Stimulated activated CD4-positive, alpha-beta T cell treated with anti-CD3 and anti-CD28 coated beads, Interleukin-15, amount 100 ng/mL, for 1 hour (primary cell): ENCODE measurements at places on chromosomes 2 and 18.

DNA sequence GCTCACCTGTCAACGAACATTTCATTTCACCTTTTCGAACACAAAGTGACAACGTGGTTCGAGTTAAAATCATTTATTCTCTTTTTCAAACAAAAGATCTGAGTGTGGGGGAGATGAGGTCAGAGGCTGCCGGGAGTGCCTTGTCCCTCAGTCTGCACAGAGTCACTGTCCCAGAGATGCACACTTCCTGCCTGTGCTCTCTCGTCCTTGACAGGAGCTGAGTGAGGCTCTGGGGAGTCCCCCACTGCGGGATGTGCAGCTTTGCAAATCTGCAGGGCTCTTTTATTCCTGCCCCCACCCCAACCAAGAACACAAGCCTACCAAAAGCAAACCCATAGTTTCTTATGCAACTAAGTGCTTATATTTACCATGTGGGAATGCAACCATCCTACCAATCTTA lies 497.8 kb downstream of the EIPR1 start:
- DNase-seq = no peak

DNA sequence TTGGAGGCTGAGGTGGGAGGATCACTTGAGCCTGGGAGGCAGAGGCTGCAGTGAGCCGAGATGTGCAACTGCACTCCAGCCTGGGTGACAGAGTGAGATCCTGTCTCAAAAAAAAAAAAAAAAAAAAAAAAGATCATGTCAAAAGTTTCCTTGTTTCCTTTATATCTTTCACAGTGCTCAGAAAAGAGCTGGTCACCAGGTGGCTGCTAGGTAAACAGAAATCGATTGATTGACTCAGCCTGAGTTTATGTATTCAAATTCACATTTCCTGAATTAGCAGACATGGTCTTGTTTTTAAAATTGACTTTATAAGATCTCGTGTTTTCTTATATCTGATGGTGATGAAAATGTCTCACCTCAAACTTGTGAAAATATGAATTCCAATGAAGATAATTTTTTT lies 261.8 kb upstream of the FANCL start:
- no peak for DNase-seq

DNA sequence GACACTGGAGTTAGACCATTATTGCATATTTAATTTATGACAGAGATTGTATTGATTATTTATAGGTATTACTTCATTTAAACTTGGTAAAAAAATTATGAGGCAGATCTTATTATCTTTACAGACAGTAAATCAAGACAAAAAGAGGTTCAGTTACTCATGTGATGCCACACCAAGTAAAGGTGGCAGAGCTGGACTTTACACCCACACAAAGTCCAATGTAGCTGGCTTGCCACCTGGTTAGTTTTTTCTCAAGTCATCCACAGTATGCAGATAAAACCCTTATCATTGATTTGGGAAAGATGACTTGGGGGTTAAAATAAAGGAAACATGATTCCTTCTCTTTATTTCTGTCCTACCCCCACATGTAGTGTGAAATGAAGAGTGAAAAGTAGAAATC lies 137.2 kb downstream of the CNTNAP5 start:
- DNase-seq = no peak

- no peak for DNase-seq
Measured at GRCh38 chr2:64854773-64855237, 134.4 kb upstream of the SLC1A4 start.

- no peak for DNase-seq
Measured at GRCh38 chr18:36217348-36217747, 30.1 kb downstream of the MOCOS start.

GRCh38 chr2:111673526-111673925 lies 210.5 kb downstream of the ANAPC1 start:
- DNase-seq = no peak

DNA sequence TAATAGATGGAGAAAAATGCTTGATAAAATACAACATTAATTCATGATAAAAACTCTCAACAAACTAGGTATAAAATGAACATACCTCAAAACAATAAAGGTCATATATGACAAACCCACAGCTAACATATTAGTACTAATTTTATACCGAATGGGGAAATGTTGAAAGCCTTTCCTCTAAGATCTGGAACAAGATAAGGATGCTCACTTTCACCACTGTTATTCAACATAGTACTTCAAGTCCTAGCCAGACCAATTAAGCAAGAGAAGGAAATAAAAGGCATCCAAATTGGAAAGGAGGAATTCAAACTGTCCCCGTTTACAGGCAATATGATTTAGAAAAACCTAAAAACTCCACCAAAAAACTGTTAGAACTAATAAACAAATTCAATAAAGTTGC lies 61.5 kb upstream of the CTIF start:
- no peak for DNase-seq

GRCh38 chr2:63741884-63742579 lies 99.7 kb upstream of the UGP2 start:
- DNase-seq = no peak

- no peak for DNase-seq
Measured at GRCh38 chr2:47310801-47311560, 92.0 kb upstream of the MSH2 start.

GRCh38 chr2:75288760-75289159 lies 89.4 kb upstream of the TACR1 start:
- DNase-seq = no peak

- no peak for DNase-seq
Measured at GRCh38 chr2:55490554-55490953, 29.0 kb upstream of the CFAP36 start.

DNA sequence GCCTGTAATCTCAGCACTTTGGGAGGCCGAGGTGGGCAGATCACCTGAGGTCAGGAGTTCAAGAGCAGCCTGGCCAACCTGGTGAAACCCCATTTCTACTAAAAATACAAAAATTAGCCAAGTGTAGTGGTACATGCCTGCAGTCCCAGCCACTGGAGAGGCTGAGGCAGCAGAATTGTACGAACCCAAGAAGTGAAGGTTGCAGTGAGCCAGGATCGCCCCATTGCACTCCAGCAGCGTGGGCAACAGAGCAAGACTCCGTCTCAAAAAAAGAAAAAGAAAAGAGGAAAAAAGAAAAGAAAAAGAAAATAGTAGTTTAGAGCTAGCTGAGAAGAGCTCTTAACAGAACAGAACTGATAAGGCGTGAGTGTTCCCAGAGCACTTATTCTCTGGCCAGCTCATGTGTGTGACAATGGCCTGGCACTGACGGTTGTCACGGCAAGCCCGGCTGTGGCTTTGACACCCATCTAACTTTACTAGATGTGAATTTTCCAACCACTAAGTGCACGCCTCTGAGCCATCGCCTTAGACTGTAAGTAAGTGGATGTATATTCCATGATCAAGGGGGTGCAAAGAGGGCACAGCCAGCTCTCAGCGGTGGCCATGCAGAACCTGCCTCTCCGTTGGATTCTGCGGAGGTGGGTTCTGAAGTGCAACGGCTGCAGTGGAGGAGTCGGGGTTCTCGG lies 80.0 kb downstream of the ZNF516 start:
- DNase-seq = no peak

DNA sequence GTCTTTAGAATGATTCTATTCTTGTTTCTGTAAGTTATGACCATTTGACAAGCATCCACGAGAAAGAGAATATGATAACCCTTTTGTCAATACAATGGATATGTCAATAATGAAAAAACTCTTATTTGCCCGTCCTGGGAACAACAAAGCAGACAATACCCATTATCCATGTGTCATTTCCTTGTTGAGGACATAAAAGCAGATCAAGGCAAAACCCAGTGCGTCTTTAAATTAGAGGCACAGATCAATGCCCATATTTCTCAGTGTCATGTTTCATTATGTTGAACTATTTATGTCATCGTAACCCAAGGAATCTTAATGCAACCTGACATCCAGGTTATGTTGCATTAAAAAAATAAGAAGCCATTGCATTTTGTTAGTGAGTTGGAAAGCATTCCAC lies 365.0 kb upstream of the CELF4 start:
- no peak for DNase-seq

GRCh38 chr2:63818271-63818670 lies 23.4 kb upstream of the UGP2 start:
- no peak for DNase-seq

- no peak for DNase-seq
Measured at GRCh38 chr2:3491716-3492474, 27.4 kb downstream of the ADI1 start.

DNA sequence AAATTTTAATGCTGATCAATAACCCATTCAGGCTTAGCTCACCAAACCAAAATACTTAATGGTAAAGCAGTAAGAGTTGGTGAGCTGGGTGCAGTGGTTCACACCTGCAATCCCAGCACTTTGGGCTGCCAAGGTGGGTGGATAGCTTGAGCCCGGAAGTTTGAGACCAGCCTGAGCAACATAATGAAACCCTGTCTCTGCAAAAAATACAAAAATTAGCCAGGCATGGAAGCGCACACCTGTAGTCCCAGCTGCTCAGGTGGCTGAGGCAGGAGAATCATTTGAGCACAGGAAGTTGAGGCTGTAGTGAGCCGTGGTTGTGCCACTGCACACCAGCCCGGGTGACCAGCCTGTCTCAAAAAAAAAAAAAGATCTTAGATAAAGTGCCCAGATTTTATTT lies 35.7 kb upstream of the MPP4 start:
- no peak for DNase-seq

DNA sequence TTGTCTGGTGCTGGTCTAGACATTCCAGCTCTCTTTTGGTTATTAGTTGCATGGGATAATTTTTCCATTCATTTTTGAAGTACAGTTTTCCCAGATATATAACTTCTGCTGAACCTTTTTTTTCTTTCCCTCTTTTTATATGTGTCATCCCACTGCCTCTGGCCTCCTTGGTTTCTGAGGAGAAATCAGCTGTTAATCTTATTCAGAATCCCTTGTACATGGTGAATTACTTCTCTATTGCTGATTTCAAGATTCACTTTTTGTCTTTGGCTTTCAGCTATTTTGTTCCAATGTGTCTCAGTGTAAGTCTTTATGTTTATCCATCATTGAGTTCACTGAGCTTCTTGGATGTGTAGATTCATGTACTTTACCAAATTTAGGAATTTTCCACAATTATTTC lies 99.7 kb downstream of the ARHGEF4 start:
- no peak for DNase-seq

DNA sequence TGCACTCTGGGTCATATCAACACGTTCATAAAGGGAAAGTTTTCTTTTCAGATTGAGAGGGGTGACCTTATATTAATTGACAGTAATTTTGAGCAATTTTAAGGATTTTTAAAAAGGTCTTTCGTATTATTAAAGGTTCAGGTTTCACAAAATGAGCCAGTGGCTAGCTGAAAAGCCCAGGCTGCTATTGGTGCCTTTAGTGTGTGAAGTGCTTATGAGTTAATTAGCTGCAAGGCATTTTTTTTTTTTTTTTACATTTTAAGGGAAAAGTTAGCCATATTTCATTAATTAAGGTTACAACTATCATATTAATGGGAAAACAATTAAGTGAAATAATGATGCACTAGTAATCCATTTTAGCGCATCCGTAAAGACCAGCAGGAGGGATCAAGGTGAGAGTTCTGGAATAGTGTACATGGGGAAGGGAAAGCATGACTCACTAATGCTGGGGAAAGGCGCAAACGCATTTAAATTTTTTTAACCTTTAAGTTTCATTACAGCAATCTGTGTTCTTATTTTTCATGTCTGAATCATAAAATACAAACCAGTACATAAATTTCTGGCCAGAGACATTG lies 200.0 kb downstream of the ZNF407 start:
- no peak for DNase-seq

DNA sequence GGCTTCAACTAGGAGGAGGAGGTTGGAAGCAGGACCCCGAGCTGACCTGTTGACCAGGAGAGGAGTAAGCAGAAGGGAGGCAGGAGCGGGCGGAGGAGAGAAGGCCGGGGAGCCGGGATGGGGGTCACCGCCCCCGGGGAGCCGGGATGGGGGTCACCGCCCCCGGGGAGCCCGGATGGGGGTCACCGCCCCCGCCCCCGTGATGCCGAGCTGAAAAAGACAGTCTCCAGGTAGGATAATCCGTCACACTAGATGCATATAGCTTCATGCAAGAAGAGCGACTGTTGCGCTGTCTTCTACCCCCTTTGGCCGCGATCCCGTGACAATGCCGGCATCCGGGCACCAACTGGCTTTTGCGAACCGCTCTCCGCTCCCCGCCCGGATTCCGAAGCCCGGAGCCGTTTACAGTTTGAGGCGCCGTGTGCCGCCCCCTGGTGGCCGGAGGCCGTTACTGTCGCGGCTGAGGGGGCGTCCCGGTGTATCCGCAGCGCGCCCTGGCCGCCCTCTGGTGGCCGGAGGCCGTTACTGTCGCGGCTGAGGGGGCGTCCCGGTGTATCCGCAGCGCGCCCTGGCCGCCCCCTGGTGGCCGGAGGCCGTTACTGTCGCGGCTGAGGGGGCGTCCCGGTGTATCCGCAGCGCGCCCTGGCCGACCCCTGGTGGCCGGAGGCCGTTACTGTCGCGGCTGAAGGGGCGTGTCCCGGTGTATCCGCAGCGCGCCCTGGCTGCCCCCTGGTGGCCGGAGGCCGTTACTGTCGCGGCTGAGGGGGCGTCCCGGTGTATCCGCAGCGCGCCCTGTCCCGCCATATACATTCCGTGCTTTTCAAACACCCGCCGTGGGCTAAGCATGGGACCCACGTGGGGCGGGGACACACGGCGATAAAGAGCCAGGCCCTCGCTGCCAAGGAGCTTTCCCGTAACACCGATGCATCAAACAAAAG lies 89.6 kb downstream of the ACTR3 start:
- peak; percentile 53 for DNase-seq

GRCh38 chr2:86825036-86825692 lies 34.5 kb upstream of the CD8A start:
- no peak for DNase-seq

DNA sequence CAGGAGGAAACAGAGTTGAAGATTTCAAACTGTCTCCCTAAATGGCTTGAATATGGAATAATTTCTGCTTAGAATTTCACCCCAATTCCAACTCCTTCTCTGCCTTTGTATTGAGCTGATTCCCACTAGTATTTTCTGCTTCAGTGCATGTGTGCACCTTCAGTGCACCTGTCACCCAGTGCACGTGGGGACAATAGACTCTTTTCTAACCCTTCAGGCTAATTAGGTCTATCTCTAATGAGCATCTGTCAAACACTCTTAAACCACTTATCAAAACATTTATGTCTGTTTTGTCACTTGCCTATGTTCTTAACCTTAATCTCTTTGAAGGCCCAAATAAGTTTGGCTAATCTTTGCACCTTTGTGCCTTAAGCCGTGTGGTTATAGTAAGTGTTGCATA lies 232.0 kb upstream of the NETO1 start:
- DNase-seq = no peak

DNA sequence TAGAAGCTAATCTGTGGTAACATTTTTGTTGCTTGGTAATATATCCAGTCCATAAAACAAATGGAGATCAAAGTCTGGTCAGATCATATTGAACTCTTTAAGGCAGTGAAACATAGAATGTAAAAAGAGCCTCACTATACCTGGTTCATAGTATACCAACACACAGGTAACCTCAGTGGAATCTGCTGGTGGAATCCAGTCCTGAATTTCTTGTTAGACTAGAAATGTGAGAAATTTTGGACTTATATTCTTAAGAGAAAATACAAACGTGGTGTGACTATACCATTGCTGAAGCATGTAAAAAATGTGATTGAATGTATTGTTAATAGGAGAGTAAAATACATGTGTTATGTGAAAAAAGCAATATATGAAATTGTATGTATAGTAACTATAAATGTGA lies 46.1 kb upstream of the GRHL1 start:
- DNase-seq = no peak

GRCh38 chr2:150567771-150568301 lies 80.4 kb upstream of the RND3 start:
- no peak for DNase-seq
